ENCODE measurements at places on chromosomes 4 and X. TPM values are rescaled to one million over a fixed set of nuclear protein-coding genes. Genes with fewer than 3 reads are reported as not detected.

FRMPD4 gene
- total RNA-seq: not detected

SSX2 gene
- not detected for total RNA-seq

FBXL5 gene
- 43.9 TPM for total RNA-seq

DNA sequence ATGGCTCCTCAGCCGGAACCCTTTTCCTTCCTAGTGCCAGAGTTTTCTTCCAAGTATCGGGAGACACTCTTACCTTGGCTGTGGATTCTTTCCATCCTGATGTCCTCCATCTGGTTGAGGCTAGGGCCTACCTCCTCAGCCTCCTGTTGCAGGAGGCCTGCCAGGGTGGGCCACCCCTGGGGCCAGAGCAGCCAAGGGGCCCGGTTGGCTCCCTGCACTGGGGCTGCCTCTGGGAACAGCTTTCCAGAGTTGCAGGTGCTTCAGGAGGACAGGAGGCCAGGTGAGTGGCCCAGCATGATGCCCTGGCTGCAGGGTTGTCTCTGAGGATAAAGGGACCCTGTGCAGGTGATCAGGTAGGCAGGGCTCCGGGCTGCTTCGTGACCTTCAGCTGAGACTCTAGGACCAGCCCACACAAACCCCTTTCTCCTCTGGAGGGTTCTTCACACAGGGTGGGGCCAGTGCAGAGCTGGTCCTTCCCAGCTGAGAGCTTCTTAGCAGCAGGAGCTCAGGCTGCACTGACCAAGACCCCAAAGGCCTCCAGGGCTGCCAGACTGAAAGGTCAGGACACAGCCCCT is 5.3 kb upstream of the GPR78 start:
- no peak overlapping the region for H3K4me3 ChIP-seq
- H3K27ac ChIP-seq: no peak overlapping the region
- DNase-seq: no peak
- H3K4me1 ChIP-seq: no peaks in the 10 kb centered on the region

DNA sequence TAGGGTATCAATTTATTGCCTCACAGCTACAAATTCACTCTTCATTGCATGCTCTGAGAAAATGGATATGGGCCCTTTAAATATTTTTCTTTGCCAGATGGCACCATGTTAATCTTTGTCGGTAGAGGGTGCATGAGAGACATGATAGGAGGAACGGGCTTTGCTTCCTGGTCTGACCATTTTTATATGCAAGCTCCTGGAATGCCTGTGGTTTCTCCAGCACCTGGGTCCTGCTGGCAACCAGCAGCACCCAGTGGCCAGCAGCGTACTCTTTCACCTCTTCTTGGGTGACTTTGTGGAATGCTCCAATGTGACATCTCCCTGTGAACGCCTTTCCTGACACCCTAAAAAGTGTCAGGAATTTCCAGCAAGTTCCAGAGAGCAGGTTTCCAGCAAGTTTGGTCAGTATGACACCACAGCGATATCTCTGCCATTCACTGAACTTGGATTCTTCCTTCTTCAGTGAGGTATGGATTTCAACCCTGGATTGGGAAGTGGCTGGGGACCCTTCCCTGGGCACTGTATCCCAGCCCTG is 140.3 kb upstream of the PGRMC2 start:
- H3K4me1 ChIP-seq: no peaks in the 10 kb centered on the region
- no peaks in the 10 kb centered on the region for H3K36me3 ChIP-seq
- H3K27ac ChIP-seq: no peak overlapping the region
- no peaks in the 10 kb centered on the region for H3K27me3 ChIP-seq

GPR34 gene
- not detected for total RNA-seq

GRCh38 chrX:84144991-84145390 is 43.0 kb downstream of the RPS6KA6 start:
- no peaks in the 10 kb centered on the region for H3K4me1 ChIP-seq
- H3K27me3 ChIP-seq: no peaks in the 10 kb centered on the region
- no peak overlapping the region for H3K27ac ChIP-seq
- DNase-seq: no peak
- H3K4me3 ChIP-seq: no peak overlapping the region

DNA sequence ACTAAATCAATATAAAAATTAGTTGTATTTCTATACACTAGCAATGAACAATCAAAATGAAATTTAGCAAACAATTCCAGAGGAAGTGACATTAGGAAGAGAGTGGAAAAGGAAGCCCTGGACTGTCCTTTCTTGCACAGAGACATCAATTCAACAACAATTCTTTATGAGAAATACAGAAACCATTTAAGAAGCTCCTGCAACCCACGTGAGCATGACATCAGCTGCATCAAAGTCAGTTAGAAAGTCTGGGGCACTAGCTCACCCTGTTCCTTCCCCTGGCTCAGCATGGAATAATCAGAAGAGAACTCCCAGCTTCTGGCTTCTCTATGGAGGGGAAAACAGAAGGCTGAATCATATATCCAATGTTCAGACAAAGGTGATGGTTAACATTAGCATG is 48.6 kb upstream of the STARD8 start:
- H3K27ac ChIP-seq: no peak overlapping the region
- no peaks in the 10 kb centered on the region for H3K4me1 ChIP-seq
- H3K4me3 ChIP-seq: no peak overlapping the region
- H3K36me3 ChIP-seq: no peaks in the 10 kb centered on the region
- DNase-seq: no peak
- H3K27me3 ChIP-seq: peaks cover 3% of the 10 kb centered on the region

DNA sequence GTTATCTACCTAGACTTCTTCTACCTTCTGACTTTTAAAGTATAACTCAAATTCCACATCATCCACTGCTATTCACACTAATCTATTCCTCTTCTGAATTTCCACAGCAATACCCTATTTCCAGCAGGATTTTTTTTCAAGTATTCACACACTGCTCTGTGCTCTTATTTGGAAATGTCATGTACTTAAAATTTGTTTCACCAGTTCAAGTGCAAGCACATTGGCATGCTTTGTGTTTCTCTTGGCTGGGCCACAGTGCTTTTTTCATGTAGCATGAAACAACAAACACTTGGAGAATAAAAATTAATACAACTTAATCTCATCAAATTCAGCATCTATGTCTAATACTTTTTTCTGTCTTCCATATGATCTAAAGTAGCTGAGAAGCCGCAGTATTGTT is 161.8 kb upstream of the PCDH18 start:
- no peak overlapping the region for H3K4me3 ChIP-seq
- H3K27me3 ChIP-seq: no peaks in the 10 kb centered on the region
- H3K27ac ChIP-seq: no peak overlapping the region
- DNase-seq: no peak

DNA sequence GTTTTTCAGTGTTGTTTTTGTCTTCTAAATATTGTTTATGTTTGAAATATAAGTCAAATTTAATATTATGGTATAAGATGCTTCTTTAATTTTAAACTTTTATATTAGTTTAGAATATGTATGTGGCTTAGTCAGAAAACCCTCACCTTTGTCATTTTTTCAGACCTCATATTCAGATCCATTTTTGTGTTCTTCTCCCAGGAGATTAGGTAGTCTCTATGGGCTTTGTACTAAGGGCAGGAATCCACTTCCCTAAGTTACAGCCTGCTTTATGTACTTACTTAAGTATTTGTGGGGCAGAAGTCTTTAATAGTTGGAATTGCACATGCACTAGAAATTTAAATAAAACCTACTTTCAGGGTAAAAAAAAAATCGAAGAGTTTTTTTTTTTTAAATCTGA is 63.5 kb upstream of the TENM3 start:
- no peak for DNase-seq
- H3K4me1 ChIP-seq: no peaks in the 10 kb centered on the region
- H3K36me3 ChIP-seq: no peaks in the 10 kb centered on the region
- no peak overlapping the region for H3K4me3 ChIP-seq

GRCh38 chrX:108022491-108023089 is 22.3 kb upstream of the VSIG1 start:
- H3K4me3 ChIP-seq: no peak overlapping the region
- DNase-seq: no peak
- no peaks in the 10 kb centered on the region for H3K27me3 ChIP-seq

GPRASP1 gene
- total RNA-seq: 1.6 TPM

Data from activated CD4-positive, alpha-beta memory T cell treated with anti-CD3 and anti-CD28 coated beads, Interleukin-2, amount 10 ng/mL, durations not matched to agents 7 days and 5 days (primary cell).